ENCODE measurements at places on chromosomes 2 and 18.

DNA sequence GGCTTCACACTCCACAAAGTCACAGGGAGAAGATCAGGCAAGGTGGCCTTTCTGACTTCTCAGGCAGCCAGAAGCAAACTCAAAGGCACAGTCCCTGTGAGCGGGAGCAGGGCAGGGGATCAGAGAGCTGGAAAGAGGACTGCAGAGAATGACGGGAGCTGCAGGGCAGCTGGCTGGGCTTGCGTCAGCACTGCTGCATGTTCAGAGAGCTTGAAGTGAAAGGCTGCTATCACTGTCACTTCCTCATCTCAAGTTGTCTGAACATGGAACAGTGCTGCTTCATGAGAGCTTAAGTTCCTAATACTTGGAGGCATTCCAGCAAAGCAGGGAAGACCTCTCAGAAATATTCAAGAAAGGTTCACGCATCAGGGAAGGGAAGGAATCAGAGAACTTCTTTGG lies 20.4 kb downstream of the TGFBRAP1 start:
- peak; percentile 77 for DNase-seq

- DNase-seq = no peak
Measured at GRCh38 chr18:75110846-75111415, 98.0 kb downstream of the PTGR3 start.

- no peak for DNase-seq
Measured at GRCh38 chr2:7619203-7619970, 702.2 kb downstream of the RNF144A start.

DNA sequence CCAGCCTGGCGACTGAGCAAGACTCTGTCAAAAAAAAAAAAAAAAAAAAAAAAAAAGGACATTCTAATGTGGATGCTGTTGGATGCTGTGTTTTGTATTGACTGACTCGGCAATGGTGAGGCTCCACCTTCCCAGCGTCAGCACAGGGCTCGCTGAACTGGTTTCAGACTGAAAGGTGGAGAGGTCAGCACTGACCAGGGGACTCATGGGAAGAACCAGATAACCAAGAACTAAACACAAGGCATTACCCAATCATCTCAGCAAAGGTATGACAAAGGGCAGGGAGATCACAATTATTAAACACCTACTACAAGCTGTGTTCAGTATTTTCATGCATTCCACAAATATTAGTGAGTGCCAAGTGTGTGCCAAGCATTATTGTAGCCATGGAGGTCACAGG lies 103.2 kb downstream of the LRATD1 start:
- DNase-seq = no peak

- no peak for DNase-seq
Measured at GRCh38 chr2:195562570-195563566, 94.2 kb upstream of the SLC39A10 start.

GRCh38 chr18:21997207-21998143 lies 171.9 kb upstream of the GATA6 start:
- DNase-seq = peak; percentile 57

DNA sequence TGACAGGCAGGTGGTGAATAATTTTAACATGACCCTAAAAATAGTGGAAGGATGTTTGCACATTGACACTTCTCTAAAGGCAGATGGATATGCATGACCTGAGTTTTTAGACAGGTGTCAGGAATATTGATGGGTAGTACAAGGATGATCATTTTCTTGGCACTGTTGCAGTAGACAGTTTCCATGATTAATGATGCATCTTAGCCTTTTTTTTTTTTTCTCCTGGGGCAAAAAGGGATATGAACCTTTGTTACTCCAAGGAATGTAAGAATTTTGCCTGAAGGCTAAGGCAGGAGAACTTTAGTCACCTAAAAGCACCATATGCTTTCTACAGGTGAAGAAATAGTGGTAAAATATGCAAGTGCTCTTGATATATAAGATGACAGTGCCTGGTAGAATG lies 136.3 kb upstream of the CAVIN2 start:
- no peak for DNase-seq

DNA sequence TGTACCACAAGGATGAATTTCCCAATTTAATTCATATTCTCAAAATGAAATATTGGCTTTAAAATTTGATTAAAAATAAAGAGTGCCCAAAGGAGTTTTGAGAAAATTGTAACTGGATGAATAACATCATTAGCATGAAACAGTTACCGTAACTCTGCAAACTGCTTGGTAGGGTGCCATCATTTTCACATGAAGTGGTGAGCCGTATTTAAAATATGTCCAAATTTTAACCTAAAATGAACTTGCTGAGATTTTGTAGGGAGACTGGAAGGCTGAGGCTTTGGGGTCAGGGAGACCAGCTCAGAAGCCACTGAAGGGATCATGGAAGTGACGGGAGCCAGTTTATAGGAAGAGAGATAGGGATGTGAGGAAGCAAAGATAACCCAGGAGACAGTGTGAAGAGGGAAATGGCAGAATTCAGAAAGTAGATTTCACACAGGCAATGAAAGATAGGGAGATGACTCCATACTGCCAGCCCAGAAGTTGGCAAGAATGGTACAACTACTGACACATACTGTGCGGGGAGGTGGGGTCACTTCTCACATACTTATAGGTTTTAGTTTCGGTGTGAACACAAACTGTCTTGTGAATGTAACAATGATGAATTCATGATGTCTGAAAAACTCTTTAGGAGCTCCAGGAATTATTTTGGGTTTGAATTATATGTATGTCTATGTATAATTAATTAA lies 53.8 kb downstream of the EFEMP1 start:
- no peak for DNase-seq

- DNase-seq = no peak
Measured at GRCh38 chr18:39724652-39725051, 2159.1 kb upstream of the CELF4 start.

DNA sequence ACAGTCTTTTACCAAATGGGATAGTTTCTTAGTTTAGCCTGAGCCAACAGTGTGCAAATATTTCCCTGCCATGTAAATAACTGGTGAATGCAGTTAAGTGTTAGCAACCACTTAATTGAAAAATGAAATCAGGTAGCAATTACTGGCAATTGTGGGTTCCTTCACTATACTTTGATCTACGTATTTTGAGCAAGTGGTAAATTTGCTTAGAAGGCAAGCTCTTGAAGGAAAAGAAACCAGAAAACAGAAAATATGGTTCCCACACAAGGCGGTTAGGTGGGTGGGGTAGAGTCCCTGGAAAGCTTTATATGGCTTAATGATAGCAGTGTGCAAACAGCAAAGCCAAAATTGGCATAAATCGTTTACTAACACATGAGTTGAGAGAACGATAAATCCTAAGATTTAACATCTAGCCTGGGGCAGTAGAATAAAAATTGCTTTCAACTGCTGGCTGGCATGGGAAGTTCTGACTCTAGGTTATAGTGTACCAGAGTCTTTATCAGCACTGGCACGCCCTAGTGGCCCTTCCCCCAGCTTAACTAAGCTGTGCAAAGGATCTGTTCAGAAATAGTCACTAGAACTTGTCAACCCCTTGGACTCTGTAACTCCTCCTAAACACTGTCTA lies 17.0 kb downstream of the SLC9A2 start:
- DNase-seq = no peak

DNA sequence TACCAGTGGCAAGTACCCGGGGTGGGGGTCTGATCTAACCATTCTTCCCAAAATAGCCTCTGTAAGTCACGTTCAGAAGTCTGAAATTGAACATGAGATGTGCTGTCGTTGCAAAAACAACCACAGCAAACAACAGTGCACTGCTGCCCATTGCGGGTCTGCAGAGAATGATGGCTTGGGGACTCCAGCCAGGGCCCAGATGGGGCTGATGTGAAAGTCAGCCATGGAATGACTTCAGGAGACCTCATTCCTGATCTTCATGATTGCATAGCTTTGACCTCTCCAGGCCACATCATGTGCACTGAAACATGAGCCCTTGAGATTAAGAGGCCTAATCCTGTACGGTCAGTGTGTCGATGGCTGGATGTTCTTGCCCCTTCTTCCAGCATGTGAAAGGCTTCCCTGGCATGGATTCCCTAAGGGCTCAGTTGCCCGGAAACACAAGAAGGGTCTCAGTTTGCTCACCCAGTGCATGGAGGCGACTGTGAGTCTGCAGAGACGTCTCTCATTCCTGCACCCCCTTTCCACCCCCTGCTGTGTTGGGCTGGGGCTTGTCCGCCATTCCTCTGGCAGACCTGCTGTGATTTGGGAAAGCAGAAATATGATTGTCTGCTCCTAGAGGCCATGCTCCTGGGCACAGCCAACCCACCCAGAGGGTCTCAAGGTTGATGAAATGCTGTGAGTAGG lies 191.6 kb downstream of the SEPTIN10 start:
- no peak for DNase-seq

DNA sequence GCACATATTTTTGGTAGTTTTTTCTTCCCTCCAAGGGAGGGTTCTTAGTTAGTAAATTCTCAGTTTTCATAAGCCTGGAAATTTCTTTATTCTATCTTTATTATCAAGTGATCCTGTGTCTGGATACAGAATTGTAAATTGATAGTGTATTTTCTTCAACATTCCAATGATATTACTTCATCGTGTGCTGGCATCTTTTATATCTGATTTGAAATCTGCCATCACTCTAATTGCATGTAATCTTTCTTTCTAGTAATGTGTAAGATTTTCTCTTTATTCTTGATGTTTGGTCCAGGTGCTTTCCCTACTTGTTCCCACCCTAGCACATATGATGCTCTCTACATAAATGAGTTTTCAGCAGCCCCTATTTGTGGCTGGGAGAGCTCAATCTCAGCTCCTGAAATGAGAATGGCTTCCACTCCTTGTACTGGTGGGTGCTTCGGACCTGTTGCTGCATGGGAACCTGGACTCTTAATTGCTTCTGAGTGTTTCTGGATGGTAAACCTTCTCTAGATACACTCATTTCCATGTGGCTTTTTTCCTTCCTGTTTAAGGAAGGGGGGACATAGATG lies 102.7 kb downstream of the SMIM21 start:
- no peak for DNase-seq
